NCI-H2081 treated with DMSO at 0.1 percent for 48 hours (cell line): ENCODE measurements at places on chromosomes 3 and 15.

DNA sequence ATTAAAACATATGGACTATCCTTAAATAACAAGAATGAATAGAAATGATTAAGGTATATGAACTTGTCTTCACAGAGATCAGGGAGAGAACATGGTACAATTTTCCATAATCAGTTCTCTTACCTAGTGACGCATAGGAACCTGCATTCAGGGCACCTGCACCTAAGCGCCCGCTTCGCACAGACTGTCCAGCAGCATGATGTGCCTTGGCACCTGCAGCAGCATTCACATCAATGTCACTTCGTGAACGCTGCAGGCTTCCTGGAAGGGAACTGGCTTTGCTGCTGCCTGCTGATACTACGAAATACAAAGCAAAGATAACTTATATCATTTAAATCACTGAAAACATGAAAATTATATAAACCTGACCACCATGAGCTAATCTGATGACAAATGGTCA, 115.2 kb downstream of the CLASP2 start:
- no peak for DNase-seq

GRCh38 chr3:73523661-73524060, 101.1 kb downstream of the PDZRN3 start:
- no peak for DNase-seq

GRCh38 chr3:69092030-69092516, 7.3 kb downstream of the ARL6IP5 start:
- no peak for DNase-seq

GRCh38 chr3:36679384-36680200, 84.8 kb downstream of the DCLK3 start:
- DNase-seq: no peak

DNA sequence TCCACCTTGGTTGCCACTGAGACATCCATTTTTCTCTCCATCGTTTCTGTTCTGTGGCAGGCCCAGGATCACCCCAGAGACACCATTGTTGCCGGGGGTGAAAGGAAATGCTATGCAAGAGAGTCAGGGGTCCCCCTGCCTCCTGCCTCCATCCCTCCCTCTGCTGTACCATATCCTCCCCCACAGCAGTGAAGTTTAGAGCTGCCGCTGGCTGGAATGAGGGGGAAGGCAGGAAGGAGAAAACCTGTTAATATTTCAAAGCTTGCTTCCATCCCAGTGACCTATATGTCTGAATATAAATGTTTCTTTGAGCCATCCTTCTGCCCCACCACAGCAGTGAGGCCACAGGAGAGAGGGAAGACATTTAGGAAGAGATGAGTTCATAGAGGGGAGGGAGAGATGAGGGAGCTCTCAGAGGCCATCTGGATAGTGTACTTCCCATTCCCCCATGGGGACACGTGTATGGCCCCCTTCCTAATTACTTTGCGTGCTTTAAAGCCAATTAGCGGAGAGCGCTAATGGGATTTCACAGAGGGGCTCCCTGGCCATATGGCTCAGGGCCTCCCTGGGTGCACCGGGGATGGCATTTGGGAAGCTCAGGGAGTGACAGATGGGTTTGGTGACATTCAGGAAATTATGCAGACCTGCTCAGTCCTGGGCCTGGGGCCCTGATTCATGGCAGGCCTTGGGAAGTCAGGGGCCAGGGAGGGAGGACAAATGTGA, 40.4 kb upstream of the CHRNB4 start:
- DNase-seq: peak; percentile 78

DNA sequence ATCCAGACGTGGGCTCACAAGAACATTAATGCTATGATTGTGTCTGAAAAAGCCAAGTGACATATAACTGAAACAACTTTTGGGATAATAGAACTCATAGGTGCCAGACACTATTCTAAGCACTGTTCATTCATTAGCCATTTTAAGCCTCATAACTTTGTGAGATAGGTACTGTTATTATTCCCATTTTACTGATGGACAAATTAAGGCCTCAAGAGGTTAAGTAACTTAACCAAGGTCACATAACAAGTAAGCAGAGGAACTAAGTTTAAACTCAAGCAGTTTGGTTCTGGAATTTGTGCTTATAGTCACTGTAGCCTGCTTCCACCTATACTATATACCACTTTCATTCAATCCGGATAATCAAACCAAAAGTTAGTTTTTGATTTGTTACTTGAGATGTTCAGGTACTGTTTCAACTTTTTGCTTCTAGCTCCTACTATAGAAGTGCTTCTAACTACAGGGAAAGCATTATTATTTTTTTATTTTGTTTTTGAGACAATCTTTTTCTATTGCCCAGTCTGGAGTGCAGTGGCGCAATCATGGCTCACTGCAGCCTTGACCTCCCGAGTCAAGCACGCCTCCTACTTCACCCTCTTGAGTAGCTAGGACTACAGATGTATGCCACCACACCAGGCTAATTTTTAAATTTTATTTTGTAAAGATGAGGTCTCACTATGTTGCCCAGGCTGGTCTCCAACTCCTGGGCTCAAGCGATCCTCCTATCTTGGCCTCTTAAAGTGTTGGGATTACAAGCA, 41.9 kb downstream of the TIPARP start:
- no peak for DNase-seq

DNA sequence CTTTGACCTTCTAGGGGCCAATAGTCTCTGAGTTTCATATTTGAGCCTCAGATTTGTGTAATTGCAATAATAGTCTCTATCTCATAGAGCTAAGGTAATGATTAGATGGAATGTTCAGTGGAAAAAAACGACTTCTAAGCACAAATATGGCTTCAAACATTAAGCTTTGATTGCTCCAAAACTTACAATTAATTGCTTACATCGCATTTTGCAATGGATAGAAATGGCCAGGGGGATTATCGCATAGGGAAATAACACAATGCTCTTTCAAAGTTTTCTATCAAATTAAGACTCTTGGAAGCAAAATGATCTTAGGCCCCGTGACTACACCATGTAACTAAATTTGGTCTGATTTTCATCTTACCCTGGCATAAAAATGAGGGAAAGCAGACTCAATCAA, 888.6 kb downstream of the AGBL1 start:
- DNase-seq: no peak

- DNase-seq: no peak
Observed at GRCh38 chr3:136942803-136943202, 15.0 kb upstream of the IL20RB start.

DNA sequence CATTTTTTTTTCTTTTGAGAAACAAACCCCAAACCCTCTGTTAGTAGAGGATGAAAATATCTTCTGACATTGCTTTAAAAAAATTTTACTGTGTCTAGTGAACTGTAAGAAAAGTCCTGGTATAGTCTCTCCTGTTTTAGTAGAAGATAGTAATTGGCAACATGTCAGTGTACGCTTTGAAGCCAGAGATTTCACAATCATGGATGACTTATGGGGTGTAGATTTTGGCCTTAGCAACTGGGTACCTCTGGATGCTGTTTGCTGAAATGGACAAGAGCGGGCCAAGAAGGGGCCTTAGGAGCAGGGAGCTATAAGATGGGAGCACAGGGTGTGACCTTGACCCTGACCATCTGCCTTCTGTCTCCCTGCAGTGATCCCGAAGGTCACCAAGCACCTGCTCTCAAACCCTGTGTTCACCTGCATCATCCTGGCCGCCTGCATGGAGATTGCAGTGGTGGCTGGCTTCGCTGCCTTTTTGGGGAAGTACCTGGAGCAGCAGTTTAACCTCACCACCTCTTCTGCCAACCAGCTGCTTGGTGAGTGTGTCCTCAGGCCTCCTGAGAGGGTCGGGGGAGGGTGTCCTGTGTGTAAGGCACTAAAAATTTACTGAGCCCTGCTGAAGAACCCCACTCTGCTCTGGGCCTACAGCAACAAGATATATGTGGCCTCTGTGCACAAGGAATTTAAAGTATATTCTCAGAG, 266.7 kb downstream of the SLCO3A1 start:
- no peak for DNase-seq

DNA sequence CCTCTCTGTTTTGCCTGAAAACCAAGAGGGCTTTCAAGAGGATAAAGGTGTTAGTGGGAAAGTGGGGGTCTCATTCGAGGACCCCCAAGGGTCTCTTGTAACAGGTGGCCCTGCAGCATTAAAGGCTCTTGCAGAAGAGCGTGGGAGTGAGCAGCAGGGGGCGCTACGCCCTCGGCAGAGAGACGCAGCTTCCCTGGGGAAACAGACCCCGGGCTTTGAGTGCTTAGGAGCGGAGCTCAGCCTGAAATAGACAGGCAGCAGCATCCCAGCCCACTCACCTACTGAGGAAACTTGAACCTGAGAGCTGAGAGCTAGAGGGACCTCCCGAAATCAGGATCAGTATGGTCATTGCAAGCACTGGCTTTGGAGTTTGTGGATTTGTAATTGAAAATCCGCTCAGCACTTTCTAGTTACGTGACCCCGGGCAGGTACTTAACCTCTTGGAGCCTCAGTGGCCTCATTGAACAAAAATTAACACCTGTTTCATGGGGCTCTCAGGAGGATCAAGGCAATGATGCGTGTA, 25.7 kb downstream of the RPLP1 start:
- peak; percentile 40 for DNase-seq

DNA sequence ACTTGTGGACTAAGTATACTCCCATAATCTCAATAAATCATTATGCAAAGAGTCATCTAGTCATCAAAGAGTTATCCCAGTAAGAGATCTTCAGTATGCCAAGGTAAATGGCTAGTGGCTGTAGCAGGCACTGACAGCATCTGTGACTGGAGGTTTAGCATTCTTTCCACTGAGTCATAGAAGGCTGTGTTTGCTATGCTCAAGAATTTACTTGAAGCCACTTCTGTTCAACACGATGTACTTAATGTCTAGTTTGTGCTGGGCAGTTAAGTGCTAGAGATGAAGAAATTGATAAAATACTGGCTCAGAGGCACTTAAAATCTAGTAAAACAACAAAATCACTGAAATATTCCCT, 13.0 kb downstream of the ZBED2 start:
- no peak for DNase-seq

- DNase-seq: no peak
Observed at GRCh38 chr3:157559401-157559800, 56.2 kb upstream of the VEPH1 start.

GRCh38 chr3:44513513-44513912, 36.0 kb upstream of the ZNF445 start:
- no peak for DNase-seq

DNA sequence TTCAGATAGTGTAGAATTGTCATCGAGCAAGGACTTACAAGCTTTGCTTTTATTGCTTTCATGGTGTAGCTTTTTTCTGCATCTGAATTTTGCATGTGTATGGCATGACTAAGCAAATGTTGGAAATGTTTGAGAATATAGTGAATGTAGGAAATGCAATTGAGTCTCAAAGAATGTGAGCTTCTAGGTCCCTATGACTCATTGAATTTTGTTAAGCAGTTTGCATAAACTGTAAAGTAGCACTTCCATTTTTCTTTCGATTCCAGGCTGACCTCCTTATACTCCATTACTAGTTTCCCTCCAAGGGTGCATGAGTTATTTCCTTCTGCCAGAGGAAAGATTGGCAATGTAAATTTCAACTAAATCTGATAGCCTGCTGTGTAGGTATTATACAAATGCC, 619.2 kb downstream of the DIPK2A start:
- no peak for DNase-seq

- DNase-seq: no peak
Observed at GRCh38 chr3:128395046-128395445, 71.6 kb downstream of the DNAJB8 start.

- no peak for DNase-seq
Observed at GRCh38 chr15:25863111-25863967, at the start of gene ATP10A. Gene ATP10A (minus strand): TSS chr15:25863327. CDS start chr15:25863096, 231 bp downstream.

DNA sequence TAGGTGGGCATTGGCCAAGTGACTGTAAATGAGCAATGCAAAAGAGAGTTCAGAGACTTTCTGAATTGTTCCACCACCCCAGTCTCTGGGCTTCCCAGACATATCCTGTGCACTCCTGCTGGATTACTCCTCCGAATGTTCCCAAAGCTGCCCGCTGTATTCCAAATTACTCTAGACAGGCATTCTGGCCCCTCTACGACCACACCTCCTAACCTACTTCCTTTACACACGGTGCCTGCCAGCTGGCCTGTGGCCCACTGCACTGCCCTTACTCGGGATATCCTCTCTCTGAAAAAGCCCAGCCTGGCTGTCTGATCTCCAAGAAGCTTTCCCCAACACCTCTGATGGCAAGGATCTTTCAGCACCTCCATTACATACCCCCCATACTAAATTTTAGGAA, 66.6 kb downstream of the DUT start:
- DNase-seq: no peak

DNA sequence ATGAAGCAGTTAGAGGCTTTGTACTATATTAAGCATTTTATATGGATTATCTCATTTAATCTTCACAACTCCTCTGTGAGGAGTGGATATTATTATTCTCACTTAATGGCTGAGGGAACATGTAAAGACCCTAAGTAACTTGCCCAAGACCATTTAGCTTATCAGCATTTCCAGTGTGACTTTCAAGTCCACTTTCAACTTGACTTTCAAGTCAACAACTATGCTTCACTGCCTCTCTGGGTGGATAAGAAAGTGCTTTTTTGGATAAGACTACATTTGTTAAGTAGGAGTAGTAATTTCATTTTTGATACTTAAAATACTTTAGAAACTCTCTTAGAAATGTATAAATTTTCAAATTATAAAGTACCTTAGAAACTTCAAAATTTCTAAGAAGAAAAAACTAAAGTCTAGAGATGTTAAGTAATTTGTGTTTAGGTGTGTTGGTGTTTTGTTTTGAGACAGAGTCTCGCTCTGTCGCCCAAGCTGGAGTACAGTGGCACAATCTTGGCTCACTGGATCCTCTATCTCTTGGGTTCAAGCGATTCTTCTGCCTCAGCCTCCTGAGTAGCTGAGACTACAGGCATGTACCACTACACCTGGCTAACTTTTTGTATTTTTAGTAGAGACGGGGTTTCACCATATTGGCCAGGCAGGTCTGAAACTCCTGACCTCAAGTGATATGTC, 71.8 kb downstream of the MINDY2 start:
- DNase-seq: no peak

DNA sequence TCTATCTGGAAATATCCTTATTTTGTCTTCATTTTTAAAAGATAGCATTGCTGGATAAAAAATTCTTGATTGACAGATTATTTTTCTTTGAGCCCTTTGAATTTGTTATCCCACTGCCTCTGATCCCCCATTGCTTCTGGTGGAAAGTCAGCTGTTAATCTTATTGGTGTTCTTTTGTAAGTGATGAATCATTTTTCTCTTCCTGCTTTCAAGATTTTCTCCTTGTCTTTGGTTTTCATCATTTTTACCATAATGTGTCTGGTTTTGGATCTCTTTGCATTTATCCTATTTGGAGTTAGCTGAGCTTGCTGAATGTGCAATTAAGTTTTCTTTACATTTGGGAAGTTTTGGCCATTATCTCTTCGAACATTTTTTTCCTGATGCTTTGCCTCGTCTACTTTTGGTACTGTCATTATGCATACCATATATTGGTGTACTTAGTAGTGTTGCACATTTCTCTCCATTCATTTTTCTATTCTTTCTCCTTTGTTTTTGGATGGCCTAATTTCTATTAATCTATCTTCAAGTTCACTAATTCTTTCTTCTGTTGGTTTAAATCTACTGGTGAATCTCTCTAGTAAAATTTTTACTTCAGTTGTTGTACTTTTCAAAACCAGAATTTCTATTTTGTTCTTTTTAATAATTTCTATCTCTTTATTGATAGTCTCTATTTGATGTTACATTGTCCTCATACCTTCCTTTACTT, 440.0 kb upstream of the PROK2 start:
- no peak for DNase-seq
